CD4-positive, CD25-positive, alpha-beta regulatory T cell (primary cell): ENCODE measurements at places on chromosomes 3 and 15.

GRCh38 chr3:124147946-124148345, 156.0 kb upstream of the ROPN1 start:
- H3K4me1 ChIP-seq = no peaks in the 10 kb centered on the region
- no peaks in the 10 kb centered on the region for H3K36me3 ChIP-seq
- no peak overlapping the region for H3K27ac ChIP-seq
- H3K27me3 ChIP-seq = no peaks in the 10 kb centered on the region

DNA sequence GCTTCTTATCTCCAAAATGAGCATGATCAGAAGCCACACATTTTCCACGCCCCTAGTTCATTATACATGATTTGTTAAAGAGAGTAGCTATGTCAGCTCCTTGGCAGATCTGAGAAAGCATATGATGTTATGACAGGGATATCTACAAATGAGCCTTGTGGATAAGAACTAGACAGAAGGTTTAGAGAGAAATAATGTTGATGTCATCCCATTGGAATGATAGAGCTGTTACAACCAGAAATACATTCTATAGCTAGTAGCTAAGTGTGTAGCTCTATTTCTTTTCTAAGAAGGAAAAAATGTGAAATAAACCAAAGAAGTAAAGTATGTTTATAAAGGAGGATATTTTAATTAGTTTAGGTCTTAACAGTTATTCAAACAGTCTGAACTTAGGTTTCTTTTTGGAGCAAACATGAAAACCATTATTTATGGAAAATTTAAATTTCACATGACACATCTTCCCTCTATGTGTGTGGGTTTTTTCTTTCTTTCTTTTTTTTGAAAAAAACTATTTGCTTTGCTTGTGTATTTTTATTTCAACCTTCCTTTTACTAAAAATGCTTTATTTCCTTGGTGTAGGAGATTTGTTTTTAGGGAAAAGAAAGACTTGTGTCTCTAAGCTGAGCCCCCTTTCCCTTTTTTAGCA, 167.7 kb downstream of the GHSR start:
- H3K27me3 ChIP-seq = no peaks in the 10 kb centered on the region
- no peaks in the 10 kb centered on the region for H3K36me3 ChIP-seq
- no peak overlapping the region for H3K4me3 ChIP-seq
- no peak overlapping the region for H3K27ac ChIP-seq

- no peak overlapping the region for H3K27ac ChIP-seq
- no peaks in the 10 kb centered on the region for H3K4me1 ChIP-seq
- no peak for DNase-seq
- no peaks in the 10 kb centered on the region for H3K36me3 ChIP-seq
These were observed 178.6 kb downstream of the SATB1 start for GRCh38 chr3:18246336-18247060.

- peak overlapping the region; percentile 21 for H3K4me3 ChIP-seq
- peak overlapping the region; percentile 73 for H3K27ac ChIP-seq
- H3K4me1 ChIP-seq = peaks cover 58% of the 10 kb centered on the region
- no peaks in the 10 kb centered on the region for H3K27me3 ChIP-seq
- H3K36me3 ChIP-seq = no peaks in the 10 kb centered on the region
- peak; percentile 86 for DNase-seq
These were observed 38.0 kb upstream of the XCR1 start for GRCh38 chr3:46065294-46065705.

- H3K4me1 ChIP-seq = peaks cover 5% of the 10 kb centered on the region
- no peak for DNase-seq
These were observed 57.3 kb downstream of the DIPK2A start for GRCh38 chr3:144028798-144029411.

DNA sequence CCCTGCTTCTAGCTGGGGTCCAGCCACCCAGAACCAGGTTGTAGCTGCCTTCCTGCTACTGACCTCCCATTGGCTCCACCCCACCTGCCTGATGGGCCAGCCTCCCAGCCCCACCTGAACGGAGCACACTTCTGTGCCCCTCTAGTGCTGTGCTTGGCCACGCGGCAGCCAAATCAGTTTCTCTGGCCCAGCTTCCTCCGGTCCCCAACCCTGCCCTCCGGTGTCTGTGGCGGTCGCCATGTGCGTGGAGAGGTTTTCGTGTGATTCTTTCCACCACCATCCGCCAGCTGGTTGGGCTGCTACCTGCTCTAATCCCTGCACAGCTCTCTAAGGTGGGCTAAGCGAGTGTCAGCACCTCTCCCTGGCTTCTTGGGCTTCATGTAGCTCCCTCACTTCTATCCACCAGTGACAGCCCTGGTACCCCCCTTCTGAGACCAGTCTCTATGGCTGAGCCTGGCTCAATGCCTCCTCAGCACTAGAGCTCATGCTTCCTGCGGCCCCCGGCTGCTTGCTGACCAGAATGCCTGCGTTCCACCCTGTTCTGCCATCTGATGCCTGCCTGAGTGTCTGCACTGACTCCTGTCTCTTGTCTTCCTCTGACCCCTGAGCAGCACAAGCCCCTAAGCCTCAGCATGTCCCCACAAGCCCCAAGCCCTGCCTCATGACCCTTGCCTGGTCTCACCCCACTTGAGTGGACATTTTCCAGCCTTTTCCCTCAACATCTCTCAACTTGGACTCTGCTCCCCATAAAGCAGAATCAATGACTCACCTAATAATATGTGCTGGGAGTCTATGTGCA, 23.2 kb upstream of the MAGEF1 start:
- DNase-seq = no peak
- no peak overlapping the region for H3K27ac ChIP-seq
- peaks cover 2% of the 10 kb centered on the region for H3K27me3 ChIP-seq

GRCh38 chr15:45641374-45641781, 6.5 kb downstream of the SQOR start:
- peaks cover 48% of the 10 kb centered on the region for H3K4me1 ChIP-seq
- H3K4me3 ChIP-seq = no peak overlapping the region
- no peak overlapping the region for H3K27ac ChIP-seq
- peaks cover 11% of the 10 kb centered on the region for H3K36me3 ChIP-seq
- H3K27me3 ChIP-seq = no peaks in the 10 kb centered on the region

DNA sequence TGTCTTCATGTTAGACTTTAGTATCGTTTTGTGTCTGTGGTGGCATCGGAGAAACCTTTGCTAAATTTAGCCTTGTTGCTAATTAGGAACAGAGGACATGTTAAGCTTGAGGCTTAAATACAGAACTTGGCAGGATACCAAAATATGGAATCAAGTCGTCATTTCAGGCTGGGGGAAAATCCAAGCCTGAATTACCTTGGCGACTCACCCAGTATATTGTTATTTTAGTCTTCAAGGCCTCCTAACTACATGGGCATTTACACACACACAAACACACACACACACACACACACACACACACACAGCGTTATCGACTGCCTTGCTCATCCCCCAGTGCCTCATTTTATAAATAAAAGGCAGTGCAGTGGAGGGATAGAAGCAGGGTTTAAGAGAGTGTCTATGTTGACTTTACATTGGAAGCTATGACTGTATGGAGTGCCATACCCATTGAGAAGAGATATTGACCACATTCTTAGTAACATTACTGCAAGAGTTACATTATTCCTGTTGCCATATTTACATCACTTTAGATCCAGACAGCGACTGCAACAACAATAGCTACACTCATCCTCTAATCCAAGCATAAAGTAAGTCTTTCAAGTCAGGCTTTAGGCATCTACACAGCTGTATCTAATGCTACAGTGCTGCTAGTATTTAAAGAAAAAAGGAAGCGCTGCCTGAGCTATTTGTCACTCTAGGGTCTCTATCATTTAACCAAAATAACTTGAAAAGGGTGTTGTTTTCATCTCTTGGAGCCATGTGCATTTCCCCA, 210.8 kb upstream of the SEMA6D start:
- DNase-seq = no peak
- H3K27me3 ChIP-seq = no peaks in the 10 kb centered on the region
- no peak overlapping the region for H3K4me3 ChIP-seq
- H3K27ac ChIP-seq = no peak overlapping the region
- H3K36me3 ChIP-seq = no peaks in the 10 kb centered on the region
- H3K4me1 ChIP-seq = no peaks in the 10 kb centered on the region

DNA sequence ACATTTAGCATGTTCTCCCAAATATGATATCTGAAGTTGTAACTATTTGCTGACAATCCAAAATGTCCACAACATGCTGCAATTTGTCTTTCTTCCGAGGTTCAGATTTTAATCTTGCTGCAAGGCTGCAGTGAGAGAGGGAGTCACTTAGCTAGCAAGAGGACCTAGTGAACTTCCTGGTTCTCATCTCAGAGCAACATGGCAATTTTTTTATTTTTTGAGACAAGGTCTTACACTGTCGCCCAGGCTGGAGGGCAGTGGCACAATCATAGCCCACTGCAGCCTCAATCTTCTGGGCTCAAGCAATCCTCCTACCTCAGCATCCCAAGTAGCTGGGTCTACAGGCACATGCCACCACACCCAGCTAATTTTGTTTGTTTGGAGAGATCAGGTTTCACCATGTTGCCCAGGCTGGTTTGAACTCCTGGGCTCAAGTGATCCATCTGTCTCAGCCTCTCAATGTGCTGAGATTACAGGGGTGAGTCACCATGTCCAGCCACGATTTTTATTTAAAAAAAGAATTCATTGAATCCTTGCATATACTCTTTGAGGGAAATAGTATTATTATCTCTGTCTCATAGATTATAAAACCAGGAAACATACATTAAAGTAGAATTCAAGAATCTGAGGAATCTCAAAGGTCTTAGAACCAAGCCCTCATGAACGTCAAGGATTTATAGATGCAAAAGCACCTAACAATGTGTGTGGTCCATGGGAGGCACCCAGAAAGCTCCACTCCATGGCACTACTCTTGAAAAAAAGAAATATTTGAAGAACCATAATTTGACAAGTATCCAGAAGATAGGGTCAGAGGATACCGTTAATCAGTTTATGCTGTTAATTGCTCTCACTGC, 9.1 kb downstream of the HDC start:
- H3K27me3 ChIP-seq = no peaks in the 10 kb centered on the region
- DNase-seq = no peak
- no peak overlapping the region for H3K4me3 ChIP-seq
- H3K4me1 ChIP-seq = peaks cover 13% of the 10 kb centered on the region
- no peaks in the 10 kb centered on the region for H3K36me3 ChIP-seq

DNA sequence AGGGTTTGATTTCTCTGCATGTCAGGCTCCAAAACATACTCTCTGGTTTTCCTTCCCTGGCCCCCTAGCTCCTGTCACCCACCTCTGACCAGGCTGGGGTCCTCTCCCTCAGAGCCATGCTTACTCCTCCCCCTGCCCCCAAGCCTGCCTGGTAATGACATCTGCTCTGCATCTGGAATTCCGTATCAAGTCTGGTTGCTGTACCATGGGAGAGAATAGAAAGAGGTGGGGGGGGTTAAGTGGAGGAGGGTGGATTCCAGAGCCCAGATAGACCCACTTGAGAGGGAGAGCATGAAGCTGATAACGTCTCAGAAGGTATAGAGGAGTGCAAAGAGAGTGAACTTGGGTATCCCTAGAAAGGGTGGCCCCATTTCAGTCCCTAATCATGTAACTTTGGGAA, 4.2 kb downstream of the IGDCC4 start:
- peaks cover 20% of the 10 kb centered on the region for H3K27me3 ChIP-seq
- no peaks in the 10 kb centered on the region for H3K36me3 ChIP-seq

GRCh38 chr15:82850731-82851130, 41.3 kb downstream of the WHAMM start:
- no peaks in the 10 kb centered on the region for H3K4me1 ChIP-seq
- no peak overlapping the region for H3K27ac ChIP-seq
- DNase-seq = no peak
- H3K36me3 ChIP-seq = no peaks in the 10 kb centered on the region
- no peaks in the 10 kb centered on the region for H3K27me3 ChIP-seq
- H3K4me3 ChIP-seq = no peak overlapping the region

GRCh38 chr3:153370680-153371079, 208.7 kb downstream of the RAP2B start:
- H3K27me3 ChIP-seq = no peaks in the 10 kb centered on the region
- DNase-seq = no peak
- no peaks in the 10 kb centered on the region for H3K36me3 ChIP-seq
- no peak overlapping the region for H3K27ac ChIP-seq
- H3K4me3 ChIP-seq = no peak overlapping the region

DNA sequence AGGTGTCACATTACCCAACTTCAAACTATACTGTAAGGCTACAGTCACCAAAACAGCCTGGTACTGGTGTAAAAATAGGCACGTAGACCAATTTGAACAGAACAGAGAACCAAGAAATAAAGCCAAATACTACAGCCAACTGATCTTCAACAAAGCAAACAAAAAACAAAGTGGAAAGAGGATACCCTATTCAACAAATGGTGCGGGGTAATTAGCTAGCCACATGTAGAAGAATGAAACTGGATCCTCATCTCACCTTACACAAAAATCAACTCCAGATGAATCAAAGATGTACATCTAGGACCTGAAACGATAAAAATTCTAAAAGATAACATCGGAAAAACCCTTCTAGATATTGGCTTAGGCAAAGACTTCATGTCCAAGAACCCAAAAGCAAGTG, 13.1 kb downstream of the PEAK1 start:
- H3K27ac ChIP-seq = no peak overlapping the region
- no peak for DNase-seq
- no peaks in the 10 kb centered on the region for H3K27me3 ChIP-seq
- no peak overlapping the region for H3K4me3 ChIP-seq

DNA sequence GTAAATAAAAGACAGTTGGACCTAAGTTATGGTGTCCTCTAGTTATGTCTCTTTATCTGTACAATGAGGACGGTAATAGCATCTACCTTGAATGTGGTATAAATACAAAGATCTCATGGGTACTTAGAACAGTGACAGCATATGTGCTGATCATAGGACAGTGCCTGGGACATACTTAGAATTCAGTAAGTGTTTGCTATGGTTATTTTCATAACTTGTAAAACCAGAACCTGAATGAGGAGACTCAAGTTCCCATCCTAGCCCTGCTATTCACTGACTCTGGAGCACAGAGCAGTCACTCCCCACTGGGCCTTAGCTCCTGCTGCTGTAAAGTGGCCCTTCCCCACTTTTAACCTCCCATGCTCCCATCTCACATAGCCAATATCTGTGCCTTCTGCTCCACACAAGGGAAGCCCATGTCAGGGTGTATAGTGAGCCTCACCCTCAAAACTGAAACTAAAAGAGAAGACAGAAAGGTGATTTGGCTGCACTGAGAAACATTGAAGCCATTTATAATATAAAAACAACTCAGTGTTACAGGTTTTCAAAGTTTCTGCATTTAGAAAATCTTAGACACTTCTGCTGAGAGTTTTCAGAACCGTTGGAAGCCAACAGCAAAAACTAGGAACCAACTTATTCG, 225.4 kb upstream of the UBE2E2 start:
- H3K27ac ChIP-seq = no peak overlapping the region
- no peaks in the 10 kb centered on the region for H3K27me3 ChIP-seq
- H3K36me3 ChIP-seq = no peaks in the 10 kb centered on the region
- H3K4me3 ChIP-seq = no peak overlapping the region
- no peaks in the 10 kb centered on the region for H3K4me1 ChIP-seq

GRCh38 chr15:89822951-89823711, 8.5 kb upstream of the ANPEP start:
- no peaks in the 10 kb centered on the region for H3K4me1 ChIP-seq
- no peak overlapping the region for H3K4me3 ChIP-seq
- peaks cover 4% of the 10 kb centered on the region for H3K27me3 ChIP-seq
- H3K27ac ChIP-seq = no peak overlapping the region
- no peak for DNase-seq

GRCh38 chr3:50650018-50650417, 24.7 kb upstream of the DOCK3 start:
- H3K4me1 ChIP-seq = no peaks in the 10 kb centered on the region
- H3K4me3 ChIP-seq = no peak overlapping the region
- DNase-seq = no peak
- no peaks in the 10 kb centered on the region for H3K27me3 ChIP-seq

- H3K36me3 ChIP-seq = no peaks in the 10 kb centered on the region
- H3K27me3 ChIP-seq = no peaks in the 10 kb centered on the region
- no peak overlapping the region for H3K4me3 ChIP-seq
- H3K27ac ChIP-seq = no peak overlapping the region
These were observed 121.7 kb upstream of the SPRED1 start for GRCh38 chr15:38130740-38131498.

- no peaks in the 10 kb centered on the region for H3K27me3 ChIP-seq
- no peak overlapping the region for H3K27ac ChIP-seq
- H3K4me3 ChIP-seq = no peak overlapping the region
These were observed 250.3 kb downstream of the POLQ start for GRCh38 chr3:121295452-121295851.
